ENCODE measurements at places on chromosomes 7 and 10. TPM values are rescaled to one million over a fixed set of nuclear protein-coding genes. Genes with fewer than 3 reads are reported as not detected.

- no peak for DNase-seq
Observed at GRCh38 chr7:117808341-117808757, 64.9 kb downstream of the CTTNBP2 start.

Gene ZNF777
- 25.0 TPM for total RNA-seq

Gene TLL2
- 0.39 TPM for total RNA-seq

Gene LIPF
- 0.81 TPM for total RNA-seq

DNA sequence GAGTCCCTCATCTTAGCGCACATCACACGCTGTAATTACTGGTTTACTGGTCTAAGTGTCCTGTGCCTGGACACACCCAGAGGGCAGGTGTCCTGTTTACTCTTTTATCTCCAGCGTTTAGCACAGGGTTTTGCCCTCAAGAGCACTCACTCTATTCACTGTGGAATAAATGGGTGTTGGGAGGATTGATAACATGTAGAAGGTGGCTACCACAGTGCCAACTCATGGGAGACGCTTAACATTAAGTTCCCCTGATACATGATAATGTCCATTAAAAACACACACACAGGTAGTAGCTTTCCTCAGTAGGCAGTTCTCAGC is 96.1 kb upstream of the EFCAB10 start:
- DNase-seq: no peak

GRCh38 chr7:158779061-158780000 is 50.0 kb downstream of the ESYT2 start:
- DNase-seq: peak; percentile 30

GRCh38 chr10:90884431-90884830 is 12.7 kb downstream of the RPP30 start:
- no peak for DNase-seq

Gene DPP6
- 78.3 TPM for total RNA-seq

- peak; percentile 66 for DNase-seq
Observed at GRCh38 chr7:153381275-153382040, 621.9 kb downstream of the ACTR3B start.

- no peak for DNase-seq
Observed at GRCh38 chr10:96665306-96665705, 55.0 kb downstream of the PIK3AP1 start.

- DNase-seq: no peak
Observed at GRCh38 chr10:132117146-132117545, 51.4 kb downstream of the JAKMIP3 start.

DNA sequence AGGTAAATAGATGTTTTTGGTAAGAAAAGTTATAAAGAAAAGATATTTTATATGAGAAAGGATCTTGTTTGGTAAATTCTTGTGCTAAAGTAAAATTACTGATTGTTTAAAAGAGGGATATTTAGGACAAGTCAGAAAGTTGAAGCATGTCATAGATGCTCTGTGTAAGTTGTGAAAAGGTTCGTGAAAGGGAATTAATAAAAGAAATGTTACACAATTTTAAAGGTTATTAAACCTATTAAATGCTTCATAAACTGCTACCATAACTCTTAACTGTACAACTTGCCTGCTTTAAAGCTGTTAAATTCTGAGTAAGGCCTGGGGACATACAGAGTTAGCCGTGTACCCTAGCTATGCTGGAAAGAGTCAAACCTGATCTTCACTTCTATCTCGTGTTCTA is 634.1 kb downstream of the ACTR3B start:
- DNase-seq: no peak

GRCh38 chr10:111481261-111481826 is 404.5 kb downstream of the ADRA2A start:
- no peak for DNase-seq

GRCh38 chr7:55069271-55069792 is 50.5 kb downstream of the EGFR start:
- DNase-seq: no peak

- DNase-seq: no peak
Observed at GRCh38 chr10:117342641-117343040, 32.6 kb downstream of the PDZD8 start.
